A549 (cell line): ENCODE measurements at places on chromosomes 2 and 18. TPM values are rescaled to one million over a fixed set of nuclear protein-coding genes. Genes with fewer than 3 reads are reported as not detected.

DNA sequence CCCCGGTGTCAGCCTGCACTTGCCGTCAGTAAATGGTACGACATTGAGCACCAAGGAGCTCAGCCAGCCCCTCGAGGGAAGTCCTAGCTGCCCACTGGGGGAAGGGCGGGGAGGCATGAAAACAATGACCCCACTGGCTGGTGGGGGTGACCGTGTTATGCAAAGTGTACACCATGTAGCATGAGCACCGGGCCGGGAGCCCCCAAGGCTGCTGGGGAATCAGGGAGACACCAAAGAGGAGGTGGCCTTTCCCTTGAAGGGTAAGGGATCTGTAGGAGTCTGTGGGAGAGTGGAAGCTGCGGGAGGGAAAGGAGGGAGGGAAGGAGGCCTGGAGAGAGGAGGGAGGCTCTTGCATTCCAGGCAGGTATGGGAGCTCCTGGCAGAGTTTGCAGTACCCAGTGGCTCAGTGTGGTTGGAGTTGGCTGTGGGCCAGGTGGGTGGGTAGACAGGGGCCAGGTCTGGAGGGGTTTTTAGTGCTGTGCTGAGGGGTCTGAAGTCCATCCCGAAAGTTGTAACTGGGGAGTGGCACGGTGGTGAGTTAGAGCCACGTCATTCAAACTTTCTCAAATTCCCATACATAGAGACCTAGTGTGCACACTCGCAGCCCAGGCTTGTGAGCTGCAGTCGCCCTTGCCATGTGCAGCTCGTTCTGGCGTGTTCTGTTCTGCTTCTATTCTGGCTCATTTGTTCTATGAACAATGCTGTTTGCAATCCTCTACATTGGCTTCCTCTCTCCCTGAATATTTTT, 22.4 kb downstream of the RRM2 start:
- no peak for DNase-seq

DNA sequence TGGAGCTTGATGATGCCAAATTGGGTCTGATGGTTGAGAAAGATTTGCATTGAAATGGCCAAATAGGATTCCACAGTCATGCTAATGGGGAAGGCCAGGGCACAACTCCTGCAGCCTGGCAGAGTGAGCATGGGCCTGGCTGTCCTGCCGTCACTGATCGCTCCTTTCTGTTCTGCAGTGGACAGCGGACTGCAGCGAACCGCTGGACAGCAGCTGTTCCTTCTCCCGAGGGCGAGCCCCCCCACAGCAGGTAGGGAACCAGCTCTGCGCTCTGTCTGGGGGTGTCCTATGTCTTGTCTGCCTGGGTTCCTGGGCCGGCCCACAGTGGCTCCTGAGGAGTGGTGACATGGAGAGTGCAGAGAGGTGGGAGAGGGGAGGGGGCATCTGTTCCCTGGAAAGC, 97.6 kb downstream of the CTIF start:
- DNase-seq = no peak

DNA sequence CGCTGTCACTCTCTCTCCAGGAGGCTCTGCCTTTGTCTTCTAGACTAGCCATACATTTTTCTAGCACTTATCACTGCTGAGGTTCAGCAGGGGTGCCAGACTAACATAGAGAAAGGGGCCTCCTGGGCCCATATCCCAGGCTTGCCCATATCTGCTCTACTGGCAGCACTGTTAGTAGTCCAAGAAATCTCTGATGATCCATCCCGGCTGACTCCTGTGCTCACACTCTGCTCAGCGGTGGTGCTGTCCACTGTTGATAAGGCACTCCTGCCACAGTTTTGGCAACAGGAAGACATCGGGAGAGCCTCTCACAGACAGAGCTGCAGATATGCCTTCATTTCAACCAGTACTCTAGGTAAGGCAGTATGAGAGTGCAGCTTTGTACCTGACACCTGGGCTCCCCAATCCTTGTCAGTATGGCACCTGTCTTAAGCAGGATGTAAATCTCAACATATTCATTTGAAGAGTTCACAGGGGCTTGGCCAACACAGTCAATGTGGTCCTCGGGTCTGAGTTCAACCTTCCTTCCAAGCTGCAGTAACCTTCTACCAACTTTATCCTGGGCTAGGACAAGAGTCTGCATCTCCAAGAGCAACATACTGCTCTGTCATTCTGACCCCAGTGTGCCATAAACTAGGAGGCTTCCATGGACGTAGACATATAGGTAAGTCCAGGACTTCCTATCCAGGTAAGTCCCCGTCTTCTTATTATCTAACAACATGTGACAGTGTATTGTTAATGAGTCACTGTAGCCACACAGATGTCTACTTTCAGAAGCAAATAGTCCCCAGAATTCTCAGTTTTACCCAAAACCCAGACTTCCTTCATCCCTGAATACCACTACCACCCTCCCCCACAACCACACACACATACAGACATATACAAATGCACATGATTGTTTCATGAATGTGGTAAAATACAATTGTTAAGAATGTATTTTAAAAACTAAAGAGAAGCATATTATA, 16.2 kb downstream of the KLF7 start:
- DNase-seq = no peak

Gene SERPINB7
- 0.84 to 1.1 TPM (median 0.88 TPM) in 3 replicates for polyA plus RNA-seq

DNA sequence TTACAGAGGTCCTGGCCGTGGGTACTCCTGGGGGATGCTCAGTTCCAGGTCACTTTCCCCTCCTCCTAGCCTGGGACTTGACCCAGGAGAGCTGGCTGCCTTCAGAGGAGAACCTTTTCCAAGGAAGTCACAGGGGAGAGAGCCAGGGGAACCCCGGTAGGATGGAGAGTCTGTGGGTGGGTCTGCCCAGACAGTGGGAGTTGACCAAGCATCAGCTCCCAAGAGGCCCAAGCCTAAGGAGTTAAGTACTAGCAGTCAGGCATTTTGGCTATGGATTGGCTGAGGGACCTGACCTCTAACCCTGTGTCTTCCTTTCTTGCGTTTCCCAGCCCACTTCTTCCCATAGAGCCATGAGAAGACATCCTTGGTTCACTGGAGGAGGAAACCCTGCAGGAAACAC, 48.8 kb upstream of the PLB1 start:
- no peak for DNase-seq

GRCh38 chr2:199740111-199740428, 110.9 kb downstream of the FTCDNL1 start:
- no peak for DNase-seq

GRCh38 chr2:122523143-122523542, 767.7 kb downstream of the TSN start:
- no peak for DNase-seq

Gene FHOD3
- polyA plus RNA-seq = 2.9 to 4.2 TPM (median 3.6 TPM) in 3 replicates

Gene CPLX4
- not detected in 3 replicates for polyA plus RNA-seq

Gene MAL
- not detected in 3 replicates for polyA plus RNA-seq

Gene SOWAHC
- polyA plus RNA-seq = 11.7 to 14.2 TPM (median 13.4 TPM) in 3 replicates

DNA sequence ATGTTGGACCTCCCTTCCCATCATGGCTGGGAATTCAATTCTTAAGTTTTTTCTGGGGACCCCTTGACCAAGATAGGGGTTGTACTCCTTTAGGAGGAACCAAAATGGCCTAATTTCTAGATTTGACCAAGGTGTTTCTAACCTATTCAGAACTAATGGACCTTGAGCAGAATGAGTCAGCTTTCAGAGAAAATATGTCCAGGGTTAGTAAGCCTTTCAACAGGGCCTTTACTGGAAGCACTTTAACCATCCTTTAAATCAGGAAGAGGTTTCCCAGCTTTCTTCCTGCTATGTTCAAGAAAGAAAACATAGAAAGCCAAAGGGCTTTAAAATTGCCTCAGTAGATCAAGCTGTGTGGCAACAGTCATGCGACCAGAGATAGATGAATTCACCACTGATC, 1184.9 kb upstream of the ACVR2A start:
- no peak for DNase-seq

Gene NT5DC4
- polyA plus RNA-seq = not detected in 3 replicates

Gene TUBB8B
- polyA plus RNA-seq = not detected in 3 replicates

GRCh38 chr2:185372188-185372587, 366.4 kb upstream of the FSIP2 start:
- DNase-seq = no peak

Gene ACOXL
- polyA plus RNA-seq = 0.05 TPM in 1 of 3 replicates, not detected in the others

- no peak for DNase-seq
Observed at GRCh38 chr2:231134910-231135655, 10.2 kb upstream of the HTR2B start.

- no peak for DNase-seq
Observed at GRCh38 chr2:104945121-104945520, 91.2 kb downstream of the POU3F3 start.

DNA sequence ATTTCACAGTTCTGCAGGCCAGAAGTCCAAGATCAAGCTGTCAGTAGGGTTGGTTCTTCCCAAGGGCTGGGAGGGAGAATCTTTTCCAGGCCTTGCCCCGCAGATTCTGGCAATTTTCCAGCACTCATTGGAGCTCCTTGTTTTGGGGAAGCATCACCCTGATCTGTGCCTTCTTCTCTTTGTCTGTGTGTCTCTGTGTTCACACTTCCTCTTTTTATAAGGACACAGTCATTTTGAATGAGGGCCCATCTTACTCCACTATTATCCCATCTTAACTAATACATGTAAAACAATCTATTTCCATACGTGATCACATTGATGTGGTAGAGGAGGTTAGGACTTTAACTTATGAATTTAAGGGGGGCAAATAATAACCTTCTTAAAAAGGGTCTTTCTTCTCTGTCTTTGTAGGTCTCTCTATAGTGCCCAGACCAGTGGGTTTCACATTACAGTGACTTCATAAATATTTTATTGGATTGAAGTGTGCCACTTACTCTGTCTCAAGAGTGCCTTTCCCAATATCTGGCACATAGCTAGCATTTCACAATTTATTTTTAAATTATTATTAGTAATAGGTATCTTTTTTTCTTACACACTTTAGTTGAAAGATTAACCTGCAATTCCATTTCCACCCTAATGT, 68.9 kb upstream of the CBLN2 start:
- DNase-seq = no peak
